ENCODE measurements at places on chromosomes 3 and 15.

DNA sequence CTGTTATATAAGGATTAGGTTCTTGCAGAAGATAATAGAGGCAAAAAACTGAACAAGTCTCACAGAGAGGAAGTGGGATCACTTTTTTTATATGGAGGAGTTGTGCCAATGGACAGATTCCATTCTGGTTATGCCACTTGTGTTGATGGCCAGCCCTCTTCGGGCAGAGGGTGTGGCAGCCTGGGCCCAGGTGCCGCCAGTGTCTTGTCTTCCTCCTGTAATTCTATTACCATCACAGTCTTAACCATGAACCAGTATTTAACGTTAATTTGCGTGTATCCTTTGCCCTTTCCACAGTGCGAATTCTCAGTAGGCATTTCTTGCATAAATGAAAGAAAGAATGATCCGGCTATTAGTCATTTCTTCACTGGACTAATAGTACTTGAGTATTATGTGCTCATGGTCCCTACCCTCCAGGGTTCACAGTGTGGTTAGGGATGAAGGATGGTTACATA, 7.0 kb upstream of the USP4 start:
- DNase-seq = no peak

GRCh38 chr3:99920481-99921376, 103.1 kb downstream of the CMSS1 start:
- DNase-seq = no peak

- no peak for DNase-seq
Measured at GRCh38 chr3:148095962-148096361, 601.7 kb upstream of the AGTR1 start.

GRCh38 chr3:133829310-133829707, 23.7 kb downstream of the SRPRB start:
- DNase-seq = no peak

- no peak for DNase-seq
Measured at GRCh38 chr3:165191491-165191890, 4.7 kb downstream of the SLITRK3 start.

GRCh38 chr15:68201879-68202261, 3.3 kb downstream of the CALML4 start:
- no peak for DNase-seq

- no peak for DNase-seq
Measured at GRCh38 chr3:195565716-195566115, 18.0 kb downstream of the APOD start.

DNA sequence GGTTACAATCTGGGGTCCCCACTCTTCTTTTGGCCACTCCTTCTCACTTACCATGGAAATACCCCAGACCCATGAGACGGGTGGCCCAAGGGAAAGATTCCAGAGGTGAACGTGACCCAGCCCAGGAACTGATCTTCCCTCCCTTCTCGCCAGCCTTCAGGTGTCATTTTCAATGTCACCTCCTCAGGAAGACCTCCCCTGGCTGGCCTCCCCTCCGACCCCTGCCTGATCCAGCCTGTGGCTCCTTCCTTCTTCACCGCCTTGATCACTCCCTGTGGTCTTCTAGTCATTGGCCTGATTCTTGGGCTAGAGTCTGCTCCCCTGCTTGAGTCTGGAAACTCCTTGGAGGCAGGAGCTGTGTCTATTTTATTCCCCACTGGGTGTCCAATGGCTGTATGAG, 146.1 kb downstream of the SMAD6 start:
- no peak for DNase-seq

DNA sequence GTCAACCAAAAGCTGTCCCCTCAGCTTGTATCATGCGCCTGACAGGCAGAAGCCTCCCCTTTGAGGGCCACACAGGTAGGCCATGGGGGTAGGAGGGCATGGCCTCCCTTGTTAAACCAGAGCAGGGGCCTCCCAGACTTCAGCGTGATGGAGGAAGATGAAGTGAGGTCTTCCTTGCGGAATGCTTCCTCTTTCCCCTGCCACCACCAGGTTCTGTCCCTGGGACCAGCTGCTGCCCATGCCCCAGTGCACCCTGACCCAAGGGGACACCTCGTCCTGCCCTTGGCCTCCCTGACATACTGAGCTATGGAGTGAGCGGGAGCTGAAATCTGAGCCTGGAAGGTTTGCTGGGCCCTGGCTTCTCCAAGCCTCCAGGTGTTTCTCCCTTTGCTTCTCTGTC, 26.7 kb downstream of the SSUH2 start:
- DNase-seq = no peak

DNA sequence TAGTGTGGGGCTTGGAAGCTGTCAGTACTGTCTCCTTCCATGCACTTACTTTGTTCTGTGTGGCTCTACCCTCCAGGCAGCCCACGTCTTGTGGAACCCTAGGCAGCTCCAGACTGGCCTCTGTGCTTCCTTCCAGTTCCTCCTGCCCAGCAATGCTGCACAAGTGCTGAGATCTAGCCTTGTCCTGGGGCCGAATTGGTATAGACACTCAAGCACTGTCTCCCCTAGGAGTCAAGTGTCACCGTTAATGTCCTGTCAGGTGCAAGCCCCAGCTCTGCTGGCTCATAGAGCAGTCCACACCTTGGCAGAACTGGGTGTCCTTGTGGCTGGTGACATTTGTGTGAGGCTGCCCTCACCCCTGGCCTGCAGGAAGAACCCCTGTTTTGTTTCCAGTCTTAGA, 130.1 kb downstream of the EEFSEC start:
- no peak for DNase-seq

DNA sequence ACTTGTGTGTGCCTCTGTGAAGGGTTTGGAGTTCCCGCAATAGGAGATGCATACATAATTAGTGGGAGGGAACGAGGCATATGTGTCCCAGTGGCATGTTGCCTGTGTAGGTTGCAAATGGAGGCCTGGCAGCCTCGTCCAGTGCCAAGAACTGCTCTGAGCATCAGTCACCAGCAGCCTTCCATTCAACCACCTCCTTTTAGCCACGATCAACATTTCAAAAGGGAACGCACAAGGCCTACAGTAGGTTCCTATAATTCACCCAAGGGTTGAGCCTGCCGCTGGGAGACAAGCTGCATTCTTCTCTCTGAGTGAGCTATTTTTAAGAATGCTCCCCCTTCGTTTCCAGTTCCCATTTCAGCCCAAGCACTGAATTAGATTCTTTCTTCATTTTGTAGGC, 78.8 kb upstream of the CTNNB1 start:
- DNase-seq = no peak

- no peak for DNase-seq
Measured at GRCh38 chr15:68603951-68604350, 25.2 kb downstream of the CORO2B start.

GRCh38 chr3:8805774-8806173, 36.4 kb upstream of the OXTR start:
- no peak for DNase-seq

DNA sequence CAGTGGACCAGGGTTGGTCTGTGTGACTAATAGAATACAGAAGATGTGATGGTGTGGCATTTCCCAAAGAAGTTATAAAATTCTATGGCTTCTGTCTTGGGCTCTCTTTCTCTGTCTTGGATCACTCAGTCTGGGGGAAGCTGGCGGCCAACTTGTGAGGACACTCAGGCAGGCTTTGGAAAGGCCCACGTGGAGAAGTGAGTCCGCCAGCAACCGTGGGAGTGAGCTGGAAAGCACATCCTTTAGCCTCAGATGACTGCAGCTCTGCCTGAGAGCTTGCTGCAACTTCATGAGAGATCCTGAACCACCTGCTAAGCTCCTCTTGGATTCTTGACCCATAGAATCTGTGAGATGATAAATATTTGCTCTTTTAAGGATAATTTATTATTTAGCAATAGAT, 72.0 kb upstream of the RASGRP1 start:
- DNase-seq = no peak

- DNase-seq = no peak
Measured at GRCh38 chr15:92164327-92165000, 229.2 kb upstream of the ST8SIA2 start.

- no peak for DNase-seq
Measured at GRCh38 chr3:29083081-29083480, 197.8 kb upstream of the RBMS3 start.

GRCh38 chr3:108564564-108564963, 24.7 kb downstream of the CIP2A start:
- no peak for DNase-seq

DNA sequence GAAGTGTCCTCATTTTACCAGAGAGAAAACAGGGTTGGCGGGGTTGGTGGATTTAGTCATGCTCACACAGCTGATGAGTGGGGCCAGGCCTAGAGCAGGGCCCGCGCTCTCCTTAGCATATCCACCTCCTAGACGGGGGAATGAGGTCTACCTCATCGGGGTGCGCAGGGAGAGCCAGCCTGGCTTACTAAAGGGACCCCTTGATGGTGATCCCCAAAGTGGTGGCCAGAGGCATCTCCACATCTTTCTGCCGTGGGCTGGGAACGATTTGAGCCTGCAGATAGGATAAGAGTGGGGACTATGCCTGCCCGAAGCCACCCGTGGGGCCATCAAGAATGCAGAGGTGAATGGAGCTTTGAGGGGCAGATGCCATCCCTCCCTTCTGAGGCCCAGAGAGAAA, 69.4 kb downstream of the UMPS start:
- DNase-seq = no peak

All from GM12891 (cell line).